ENCODE measurements at places on chromosomes 4 and X.

DNA sequence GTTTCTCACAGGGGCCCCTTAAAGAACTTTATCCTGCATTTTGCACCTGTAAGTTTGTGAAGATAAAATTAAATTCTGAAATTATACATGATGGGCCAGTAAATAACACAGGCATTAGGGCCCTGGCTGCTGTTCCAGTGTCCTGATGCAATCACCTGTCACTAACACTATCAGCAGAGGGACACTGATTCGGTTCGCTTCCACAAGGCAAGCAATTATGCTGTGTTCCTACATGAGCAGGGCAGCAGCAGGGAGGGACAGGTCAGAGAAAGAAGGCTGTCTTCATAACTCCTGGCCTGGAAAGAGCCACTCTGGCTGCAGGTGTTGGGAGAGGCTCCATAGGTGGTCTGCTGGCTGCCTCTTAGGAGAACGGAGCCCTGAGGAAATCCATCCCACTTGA lies 487.3 kb downstream of the MID1IP1 start:
- H3K4me3 ChIP-seq, result no peak overlapping the region
- H3K27ac ChIP-seq, result no peak overlapping the region
- no peaks in the 10 kb centered on the region for H3K4me1 ChIP-seq
- H3K27me3 ChIP-seq, result no peaks in the 10 kb centered on the region

DNA sequence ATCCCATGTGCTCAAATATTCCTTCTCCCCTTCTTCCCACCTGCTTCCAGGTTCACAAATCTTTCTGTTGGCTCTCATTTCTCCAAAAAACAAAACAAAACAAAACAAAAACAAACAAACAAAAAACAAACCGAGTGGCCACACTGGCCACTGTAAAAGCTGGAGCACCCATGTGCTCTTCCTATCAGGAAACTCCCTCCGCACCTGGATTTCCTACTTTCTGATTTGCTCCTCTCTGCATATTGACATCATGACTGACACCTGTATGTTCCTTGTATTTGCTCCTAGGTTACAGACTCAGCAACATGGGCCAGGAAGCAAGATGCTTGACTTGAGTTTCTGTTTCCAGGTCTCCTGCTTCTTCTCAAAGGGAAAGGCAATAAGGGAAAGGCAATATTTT lies 258.8 kb downstream of the GPC3 start:
- H3K4me3 ChIP-seq, result no peak overlapping the region
- peaks cover 23% of the 10 kb centered on the region for H3K4me1 ChIP-seq
- H3K27ac ChIP-seq, result peak overlapping the region; percentile 68
- no peaks in the 10 kb centered on the region for H3K27me3 ChIP-seq

- no peak overlapping the region for H3K27ac ChIP-seq
- H3K36me3 ChIP-seq, result no peaks in the 10 kb centered on the region
- no peaks in the 10 kb centered on the region for H3K4me1 ChIP-seq
- H3K4me3 ChIP-seq, result no peak overlapping the region
- DNase-seq, result no peak
Observed at GRCh38 chrX:67582436-67582835, 38.6 kb downstream of the AR start.

DNA sequence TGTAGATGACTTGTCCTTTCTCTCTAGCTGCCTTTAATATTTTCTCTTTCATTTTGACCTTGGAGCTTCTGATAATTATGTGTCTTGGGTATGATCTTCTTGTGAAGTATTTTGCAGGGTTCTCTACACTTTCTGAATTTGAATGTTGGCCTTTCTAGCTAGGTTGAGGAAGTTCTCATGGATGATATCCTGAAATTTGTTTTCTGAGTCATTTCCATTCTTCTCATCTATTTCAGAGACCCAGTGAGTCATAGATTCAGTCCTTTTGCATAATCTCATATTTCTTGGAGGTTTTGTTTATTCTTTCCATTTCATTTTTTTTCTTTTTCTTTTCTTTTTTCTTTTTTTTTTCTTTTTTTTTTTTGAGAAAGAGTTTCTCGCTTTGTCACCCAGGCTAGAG lies 585.7 kb upstream of the PABPC4L start:
- no peak overlapping the region for H3K27ac ChIP-seq
- H3K27me3 ChIP-seq, result no peaks in the 10 kb centered on the region
- H3K4me3 ChIP-seq, result no peak overlapping the region
- DNase-seq, result no peak
- H3K4me1 ChIP-seq, result no peaks in the 10 kb centered on the region
- H3K36me3 ChIP-seq, result peaks cover 24% of the 10 kb centered on the region

GRCh38 chrX:81489987-81490386 lies 288.1 kb downstream of the SH3BGRL start:
- H3K4me1 ChIP-seq, result no peaks in the 10 kb centered on the region
- no peaks in the 10 kb centered on the region for H3K36me3 ChIP-seq
- no peak overlapping the region for H3K4me3 ChIP-seq
- H3K27ac ChIP-seq, result no peak overlapping the region

DNA sequence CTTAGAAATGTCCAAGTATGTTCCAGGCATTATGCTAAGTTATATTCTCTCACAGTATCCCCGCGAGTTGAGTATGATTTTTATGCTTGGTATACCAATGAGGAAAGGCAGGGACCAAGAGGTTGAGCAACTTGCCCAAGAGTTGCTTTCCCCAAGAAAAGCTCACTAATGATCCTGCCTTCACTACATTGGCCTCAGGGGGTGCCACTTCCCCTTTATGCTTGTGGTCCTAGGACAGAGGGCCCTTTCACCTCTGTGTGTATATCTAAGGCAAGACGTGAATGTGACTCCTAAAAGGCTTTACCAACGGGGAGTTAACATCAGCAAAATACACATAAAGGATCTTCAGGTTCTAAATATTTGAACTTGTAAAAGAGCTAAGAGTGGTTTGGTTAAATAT lies 164.4 kb upstream of the CPEB2 start:
- H3K4me3 ChIP-seq, result no peak overlapping the region
- no peaks in the 10 kb centered on the region for H3K36me3 ChIP-seq
- no peak for DNase-seq
- H3K27ac ChIP-seq, result no peak overlapping the region
- no peaks in the 10 kb centered on the region for H3K27me3 ChIP-seq

DNA sequence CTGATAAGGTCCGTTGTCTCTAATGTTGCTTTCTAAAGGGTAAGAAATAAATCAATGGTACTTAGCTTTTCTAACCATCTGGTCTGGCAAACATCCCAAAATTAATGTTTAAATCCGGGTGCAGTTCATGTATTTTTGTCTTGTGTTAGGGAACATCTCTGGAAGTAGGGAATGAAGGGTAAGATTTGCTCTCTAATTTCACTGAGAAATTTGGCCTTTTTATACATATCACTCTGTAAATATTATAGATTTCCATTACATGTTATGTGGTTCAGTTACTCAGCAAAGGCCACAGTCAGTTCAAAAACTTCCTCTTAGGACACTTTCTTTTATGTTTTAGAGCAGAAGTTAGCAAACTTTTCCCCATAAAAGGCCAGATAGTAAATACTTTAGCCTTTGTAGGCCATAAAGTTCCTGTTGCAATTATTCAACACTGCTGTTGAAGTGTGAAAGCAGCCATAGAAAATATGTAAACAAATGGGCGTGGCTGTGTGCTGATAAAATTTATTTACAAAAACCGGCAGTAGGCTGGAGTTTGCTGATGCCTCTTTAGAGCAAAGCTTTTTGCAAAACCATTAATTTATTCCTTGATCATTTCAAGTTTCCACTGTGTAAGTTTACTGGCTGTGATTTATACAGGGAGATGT lies 218.1 kb downstream of the ANTXR2 start:
- H3K4me3 ChIP-seq, result no peak overlapping the region
- peaks cover 8% of the 10 kb centered on the region for H3K4me1 ChIP-seq
- no peak for DNase-seq
- peak overlapping the region; percentile 0 for H3K27ac ChIP-seq
- H3K27me3 ChIP-seq, result no peaks in the 10 kb centered on the region

GRCh38 chr4:75742451-75742850 lies 18.1 kb downstream of the USO1 start:
- H3K4me1 ChIP-seq, result peaks cover 10% of the 10 kb centered on the region
- H3K27me3 ChIP-seq, result no peaks in the 10 kb centered on the region
- peaks cover 7% of the 10 kb centered on the region for H3K36me3 ChIP-seq
- H3K27ac ChIP-seq, result peak overlapping the region; percentile 53

DNA sequence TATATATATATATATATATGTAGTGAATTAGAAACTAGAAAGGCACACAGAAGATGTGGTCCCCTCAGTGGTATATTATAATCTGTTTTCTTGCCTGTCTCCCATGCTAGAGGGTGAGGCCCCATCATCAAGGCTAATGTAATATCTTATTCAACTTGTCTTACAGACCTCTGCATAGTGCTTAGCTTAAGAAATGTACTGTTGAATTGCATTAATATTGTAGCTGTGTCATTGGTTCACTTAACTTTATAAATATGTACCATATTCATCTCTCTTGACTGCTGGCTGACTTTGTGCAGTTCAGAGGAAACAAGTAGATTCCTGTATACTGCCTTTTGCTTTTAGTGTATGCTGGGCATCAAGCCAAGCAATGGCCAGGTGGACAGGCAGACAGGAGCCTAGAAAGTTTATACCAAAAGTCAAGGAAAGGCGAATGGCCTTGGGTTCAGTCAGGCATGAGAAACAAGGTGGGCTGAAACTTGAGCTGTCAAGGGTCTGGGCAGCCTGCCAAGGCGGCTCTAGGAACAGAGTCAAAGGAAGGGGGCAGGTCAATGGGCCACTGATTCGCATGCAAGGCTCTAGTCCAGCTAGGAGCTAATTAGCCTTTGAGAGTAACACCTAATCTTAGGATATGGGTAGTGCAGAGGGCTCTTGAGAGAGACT lies 78.8 kb upstream of the LEF1 start:
- H3K36me3 ChIP-seq, result peaks cover 6% of the 10 kb centered on the region
- H3K27me3 ChIP-seq, result no peaks in the 10 kb centered on the region
- H3K4me3 ChIP-seq, result no peak overlapping the region
- H3K4me1 ChIP-seq, result peaks cover 24% of the 10 kb centered on the region
- peak; percentile 21 for DNase-seq

DNA sequence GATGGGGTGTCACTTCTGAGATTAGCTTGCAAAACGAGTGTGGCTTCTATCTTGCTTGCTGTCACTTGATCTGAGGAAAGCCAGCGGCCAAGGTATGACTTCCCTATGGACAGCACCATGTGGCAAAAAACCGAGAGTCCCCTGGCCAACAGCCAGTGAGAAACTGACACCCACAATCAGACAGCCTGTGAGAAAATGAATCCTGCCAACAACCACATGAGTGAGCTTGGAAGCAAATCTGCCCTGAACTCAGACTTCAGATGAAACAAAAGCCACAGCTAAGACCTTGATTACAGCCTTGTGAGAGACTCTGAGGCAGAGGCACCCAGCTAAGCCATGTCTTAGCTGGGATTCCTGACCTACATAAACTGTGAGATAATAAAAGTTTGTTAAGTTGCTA lies 45.5 kb downstream of the PPP1R2C start:
- peaks cover 3% of the 10 kb centered on the region for H3K4me1 ChIP-seq
- H3K27ac ChIP-seq, result no peak overlapping the region
- DNase-seq, result no peak

GRCh38 chr4:124433500-124433899 lies 279.0 kb downstream of the ANKRD50 start:
- H3K4me3 ChIP-seq, result no peak overlapping the region
- no peaks in the 10 kb centered on the region for H3K27me3 ChIP-seq
- H3K36me3 ChIP-seq, result no peaks in the 10 kb centered on the region
- peaks cover 35% of the 10 kb centered on the region for H3K4me1 ChIP-seq
- no peak overlapping the region for H3K27ac ChIP-seq

DNA sequence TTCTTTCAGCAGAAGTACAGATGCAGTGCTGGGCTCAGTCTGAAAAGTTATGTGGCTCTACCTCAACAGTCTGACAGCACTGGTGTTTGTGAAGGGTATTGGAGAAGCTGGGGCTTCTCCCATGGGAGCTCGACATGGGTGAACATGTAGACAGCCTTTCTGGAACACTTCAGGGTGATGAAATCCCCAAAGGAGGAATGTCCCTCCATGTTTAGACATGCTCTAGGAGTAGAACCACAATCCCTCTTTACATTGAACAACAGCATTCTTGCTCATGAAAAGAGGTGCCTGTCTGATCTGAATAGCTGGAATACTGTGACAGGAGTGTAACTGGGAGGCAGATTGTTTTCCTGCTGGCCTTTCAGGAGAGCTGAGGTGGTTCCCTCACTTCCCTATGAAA lies 53.8 kb upstream of the NAP1L2 start:
- H3K4me3 ChIP-seq, result no peak overlapping the region
- peaks cover 2% of the 10 kb centered on the region for H3K27me3 ChIP-seq
- H3K27ac ChIP-seq, result no peak overlapping the region
- no peak for DNase-seq
- no peaks in the 10 kb centered on the region for H3K4me1 ChIP-seq
- no peaks in the 10 kb centered on the region for H3K36me3 ChIP-seq

DNA sequence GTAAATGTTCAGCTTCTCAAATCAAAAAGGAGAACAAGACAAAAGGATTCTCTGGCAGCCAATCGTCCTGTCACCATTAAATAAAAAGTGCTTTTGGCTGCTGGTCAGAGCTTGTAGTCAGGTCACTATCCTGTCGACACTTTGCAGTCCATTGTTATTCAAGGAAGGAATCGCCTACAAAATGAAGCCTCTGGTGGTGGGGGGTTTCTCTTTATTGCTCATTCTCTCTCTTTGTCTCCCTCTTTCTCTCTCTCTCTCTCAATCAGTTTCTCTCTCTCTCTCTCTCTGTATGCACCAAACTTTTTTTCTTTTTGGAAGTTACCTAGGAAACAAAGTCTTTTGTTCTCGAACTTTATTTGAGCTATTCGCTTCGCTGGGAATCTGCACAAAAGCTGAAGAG lies 17.6 kb upstream of the SCML1 start:
- no peaks in the 10 kb centered on the region for H3K4me1 ChIP-seq
- H3K27me3 ChIP-seq, result no peaks in the 10 kb centered on the region
- DNase-seq, result no peak
- H3K27ac ChIP-seq, result no peak overlapping the region
- H3K4me3 ChIP-seq, result no peak overlapping the region
